ENCODE measurements at places on chromosomes 3 and 15.

DNA sequence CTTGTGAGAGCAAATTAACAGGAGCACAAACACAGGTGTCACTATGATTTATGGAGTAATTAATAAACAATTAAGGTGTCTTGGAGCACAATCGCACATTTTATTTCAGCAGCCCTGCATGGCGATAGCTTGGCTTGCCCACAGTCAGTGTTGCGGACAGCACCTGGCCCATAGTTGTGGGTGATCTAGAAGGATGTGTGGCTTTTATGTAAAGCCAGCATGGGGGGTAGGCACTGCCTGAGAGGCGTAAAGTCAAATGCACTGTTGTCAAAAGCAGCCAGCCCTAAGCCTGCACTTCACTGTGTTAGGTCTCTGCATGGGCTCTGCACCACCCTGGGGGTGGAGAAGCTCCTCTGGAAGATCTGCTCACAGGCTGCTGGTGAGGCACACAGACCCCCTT is 177.4 kb upstream of the PPP2R3A start:
- no peak for DNase-seq

GRCh38 chr3:79587150-79587549 is 180.6 kb downstream of the ROBO1 start:
- no peak for DNase-seq

DNA sequence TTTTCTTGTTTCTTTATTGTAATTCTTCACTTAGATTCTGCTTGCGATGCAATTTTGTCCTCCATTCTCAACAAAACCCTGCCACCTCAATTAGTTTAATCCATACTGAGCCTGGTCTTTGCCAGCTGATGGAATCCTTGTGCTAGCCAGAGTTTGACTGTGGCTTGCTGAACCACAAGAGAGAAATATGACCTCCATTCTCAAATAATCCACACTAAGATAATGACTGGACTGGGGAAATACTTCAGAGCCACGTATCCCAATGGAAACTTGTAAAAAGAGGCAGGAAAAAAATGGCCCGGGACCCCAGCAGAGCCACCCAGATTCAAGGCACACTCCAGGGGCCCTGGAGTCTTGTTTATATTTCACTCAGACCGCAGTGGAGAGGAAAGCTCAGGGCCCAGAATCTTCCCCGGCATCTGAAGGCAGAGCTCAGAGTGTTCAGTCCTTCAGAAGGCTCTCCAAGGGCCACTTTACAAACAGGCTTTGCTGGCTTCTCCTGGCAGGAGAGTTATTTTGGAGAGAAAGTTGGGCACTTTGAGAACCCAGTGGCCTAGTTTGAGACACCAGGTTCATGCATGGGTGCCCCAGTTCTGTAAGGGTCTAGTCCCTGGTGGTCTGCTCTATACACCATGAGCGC is 62.7 kb downstream of the SSUH2 start:
- no peak for DNase-seq

- DNase-seq: no peak
Observed at GRCh38 chr3:146265720-146266119, 14.8 kb upstream of the PLSCR4 start.

GRCh38 chr3:117238806-117239205 is 529.2 kb downstream of the TUSC7 start:
- no peak for DNase-seq

DNA sequence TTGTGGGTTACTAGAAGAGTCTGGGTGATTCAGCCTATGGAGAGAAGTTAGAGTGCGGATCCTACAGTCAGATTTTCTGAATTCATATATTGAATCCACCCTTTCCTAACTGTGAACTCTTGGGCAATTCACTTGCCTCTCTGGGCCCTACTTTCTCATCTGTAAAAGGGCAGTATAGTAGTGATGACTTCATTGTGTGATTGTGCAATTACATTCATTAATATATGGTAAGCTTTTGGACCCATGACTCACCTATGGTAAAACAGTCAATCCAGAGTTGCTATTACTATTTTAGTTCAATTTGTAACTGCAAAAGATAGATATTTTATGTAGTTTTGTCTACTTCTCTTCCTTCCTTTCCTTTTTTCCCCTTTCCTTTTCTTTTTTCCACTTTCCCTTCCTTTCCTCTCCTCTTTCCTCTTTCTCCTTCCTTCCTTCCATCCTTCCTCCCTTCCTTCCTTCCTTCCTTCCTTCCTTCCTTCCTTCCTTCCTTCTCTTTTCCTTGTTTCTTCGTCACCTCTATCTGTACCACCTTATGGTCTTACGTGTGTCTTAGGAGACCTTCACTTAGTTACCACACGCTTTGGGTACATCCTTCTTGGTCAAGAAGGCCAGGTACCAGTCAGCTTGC is 37.0 kb downstream of the GMNC start:
- no peak for DNase-seq

DNA sequence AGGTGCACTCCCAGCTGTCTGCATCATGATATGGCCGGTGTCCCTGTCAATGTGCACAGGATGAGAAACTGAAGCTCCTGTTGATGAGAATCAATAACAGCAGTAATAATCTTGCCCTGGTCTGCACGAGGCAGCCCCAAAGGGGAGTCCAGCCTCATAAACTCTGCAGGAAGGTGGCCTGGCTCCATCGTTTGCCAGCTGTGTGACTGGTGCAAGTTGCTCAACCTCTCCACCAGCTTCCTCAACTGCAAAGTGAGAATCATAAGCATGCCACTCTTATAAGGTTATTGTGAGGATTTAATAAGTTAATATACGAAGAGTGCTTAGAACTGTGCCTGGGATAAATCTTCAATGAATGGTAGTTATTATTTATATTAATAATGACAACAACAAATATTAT is 203.4 kb upstream of the HES1 start:
- no peak for DNase-seq

DNA sequence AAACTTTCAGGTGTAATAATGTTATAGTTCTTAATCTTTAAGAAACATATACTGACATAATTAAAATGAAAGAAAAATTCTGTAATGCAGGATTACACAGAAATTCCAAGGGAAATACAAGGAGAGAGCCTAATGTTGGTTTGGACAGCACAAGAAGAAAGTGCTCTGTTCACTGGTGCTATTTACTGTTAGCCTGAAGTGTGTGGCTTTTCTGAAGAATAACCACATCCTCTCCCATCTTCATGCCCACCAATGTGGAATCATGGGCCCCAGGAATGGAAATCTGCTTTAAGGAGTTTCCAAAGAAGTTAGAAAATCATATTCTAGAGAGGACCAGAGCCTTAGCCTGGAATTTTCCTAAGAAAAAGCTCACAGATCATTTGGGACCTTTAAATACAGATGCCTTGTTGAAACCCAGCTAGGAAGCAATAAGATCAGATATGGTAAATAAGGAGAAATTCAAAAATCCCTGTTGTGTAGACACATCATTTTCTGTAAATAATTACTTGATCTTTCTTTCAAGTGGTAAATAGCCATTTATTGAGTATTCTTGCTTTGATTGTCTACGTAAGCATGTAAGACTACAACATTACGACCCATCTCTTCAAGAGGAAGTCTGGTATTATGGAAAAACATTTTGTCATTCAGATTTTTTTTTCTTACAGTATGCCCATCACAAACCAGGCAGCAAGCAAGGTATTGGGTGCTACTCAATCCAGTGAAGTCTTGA is 10.3 kb upstream of the USP50 start:
- DNase-seq: no peak

- DNase-seq: peak; percentile 77
Observed at GRCh38 chr15:77966540-77967234, 110.8 kb downstream of the TBC1D2B start.

DNA sequence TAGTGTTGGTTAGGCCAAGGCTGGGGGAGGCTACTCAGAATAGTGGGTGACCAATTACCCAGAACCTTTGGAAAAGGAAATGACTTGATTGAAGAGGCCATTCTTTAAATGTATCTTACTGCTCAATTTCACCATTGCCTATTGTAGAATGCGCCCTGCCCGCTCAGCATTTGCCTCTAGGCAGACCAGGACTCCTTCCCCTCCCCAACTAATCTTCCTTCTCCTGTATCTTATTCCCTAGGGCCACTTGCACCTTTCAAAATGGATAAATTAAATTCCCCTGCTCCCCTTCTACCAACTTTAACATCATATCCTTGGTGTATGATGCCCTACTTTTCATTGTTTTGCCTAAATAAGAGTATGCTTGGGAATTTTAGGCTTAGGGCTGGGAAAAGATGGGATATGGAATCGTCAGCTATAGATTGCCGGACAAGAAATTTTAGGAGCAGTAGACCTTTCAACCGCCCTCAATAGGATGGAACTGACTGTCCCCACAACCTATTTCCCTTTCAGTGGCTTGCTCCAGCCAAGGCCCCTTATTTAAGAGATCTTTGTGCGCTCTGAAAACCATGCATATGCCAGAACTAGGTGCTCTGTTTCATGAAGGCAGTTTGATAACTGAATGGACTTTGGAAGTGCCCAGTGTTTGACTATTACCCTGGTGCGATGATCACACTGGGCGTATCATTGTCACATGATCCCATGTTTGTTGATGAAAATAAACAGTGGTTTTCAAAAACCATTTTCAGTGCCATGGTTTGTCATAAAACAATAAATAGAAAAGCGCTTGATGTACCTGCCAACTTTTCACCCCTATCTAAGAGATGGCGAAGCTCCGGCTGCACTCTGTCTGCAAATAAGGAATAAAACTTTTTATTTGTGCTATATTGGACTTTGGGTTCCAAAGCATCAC is 74.3 kb upstream of the TSEN2 start:
- DNase-seq: no peak

GRCh38 chr3:81967393-81967792 is 205.9 kb upstream of the GBE1 start:
- no peak for DNase-seq
